Stimulated activated CD4-positive, alpha-beta T cell treated with anti-CD3 and anti-CD28 coated beads, Interleukin-1b, Interleukin-23, amount 100 ng/mL, for 1 hour (primary cell): ENCODE measurements at places on chromosomes 5 and 9.
A peak's percentile ranks its signal among the peaks of the same experiment; 100 is the strongest.

DNA sequence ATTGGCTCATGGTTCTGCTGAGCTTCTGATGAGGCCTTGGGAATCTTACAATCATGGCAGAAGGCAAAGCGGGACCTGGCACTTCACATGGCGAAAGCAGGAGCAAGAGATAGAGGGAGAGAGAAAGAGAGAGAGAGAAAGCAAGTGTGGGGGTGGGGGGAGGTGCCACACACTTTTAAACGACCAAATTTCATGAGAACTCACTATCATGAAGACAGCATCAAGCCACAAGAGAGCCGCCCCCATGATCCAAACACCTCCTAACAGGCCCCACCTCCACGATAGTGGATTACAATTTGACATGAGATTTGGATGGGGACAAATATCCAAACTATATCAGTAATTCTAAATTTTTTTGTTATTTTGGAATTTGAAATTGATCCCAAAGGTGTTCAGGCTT lies 553.9 kb downstream of the PRR16 start:
- DNase-seq, result no peak

DNA sequence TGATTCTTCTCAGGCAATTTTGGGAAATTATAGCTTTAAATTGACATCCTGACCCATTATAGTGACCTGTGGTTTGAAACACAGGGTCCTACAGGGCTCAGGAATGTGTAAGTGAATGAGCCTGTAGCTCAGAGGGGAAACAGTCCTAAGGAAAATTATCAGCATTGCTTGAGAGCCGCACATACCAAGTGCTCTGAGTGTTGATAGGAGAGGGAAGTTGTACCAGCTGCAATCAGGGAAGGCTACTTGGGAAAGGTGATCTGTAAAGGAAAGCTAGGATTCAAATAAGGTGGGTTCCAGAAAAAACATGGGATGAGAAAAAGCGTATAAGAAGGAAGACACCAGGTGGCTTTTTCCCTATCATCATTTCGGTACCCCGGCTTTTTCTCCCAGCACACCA lies 4.4 kb upstream of the SLC25A51 start:
- no peak for DNase-seq

DNA sequence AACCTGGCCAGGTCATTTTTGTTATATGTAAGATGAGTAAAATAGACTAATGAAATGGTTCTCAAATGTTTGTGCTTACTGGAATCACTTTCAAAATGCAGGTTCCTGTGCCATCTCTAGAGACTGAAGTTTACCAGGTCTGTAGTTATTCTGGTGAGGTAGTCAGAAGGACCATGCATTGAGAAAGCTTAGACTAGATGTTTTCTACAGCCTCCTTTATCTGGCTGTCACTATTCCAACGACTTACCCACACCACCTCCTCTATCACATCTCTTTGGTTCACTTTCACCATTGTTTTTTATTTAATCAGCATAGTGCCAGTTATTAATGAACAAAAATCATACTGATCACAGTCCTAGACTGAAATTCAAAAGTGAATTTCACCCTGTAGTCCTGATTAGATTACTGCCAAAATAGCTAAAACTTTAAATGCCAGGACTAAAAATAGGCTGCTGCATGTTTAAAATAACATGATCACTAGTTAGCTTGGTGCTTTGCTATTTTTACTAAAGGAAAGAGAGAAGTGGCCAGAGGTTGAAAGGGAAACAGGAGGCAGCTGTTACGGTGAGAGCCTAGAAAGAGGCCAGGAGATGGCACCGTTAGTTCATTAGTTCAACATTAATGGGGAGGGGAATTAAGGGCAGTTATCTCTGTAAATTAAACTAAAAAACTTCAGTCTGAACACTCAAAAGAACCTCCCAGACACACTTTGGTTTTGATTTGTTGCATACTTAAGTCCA lies 13.9 kb upstream of the FNIP1 start:
- DNase-seq, result no peak

DNA sequence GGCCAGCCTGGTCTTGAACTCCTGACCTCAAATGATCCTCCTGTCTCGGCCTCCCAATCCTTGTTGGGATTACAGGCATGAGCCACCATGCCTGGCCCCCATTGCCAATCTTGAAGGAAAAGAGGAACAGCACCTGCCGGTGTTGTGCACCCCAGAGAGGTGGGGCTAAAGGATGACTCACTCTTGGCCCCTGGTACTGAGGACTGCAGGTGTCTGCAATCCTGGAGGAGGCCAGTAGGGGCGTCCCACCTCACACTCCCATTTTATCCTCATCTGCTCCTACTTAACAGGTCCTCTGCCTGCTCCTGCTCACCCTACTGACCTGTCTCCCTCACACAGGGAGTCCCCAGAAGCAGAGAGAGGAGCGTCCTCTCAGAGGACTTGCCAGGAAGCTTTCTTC lies 390.4 kb downstream of the ARHGEF28 start:
- DNase-seq, result no peak

GRCh38 chr9:107737987-107738743 lies 248.6 kb upstream of the KLF4 start:
- no peak for DNase-seq

DNA sequence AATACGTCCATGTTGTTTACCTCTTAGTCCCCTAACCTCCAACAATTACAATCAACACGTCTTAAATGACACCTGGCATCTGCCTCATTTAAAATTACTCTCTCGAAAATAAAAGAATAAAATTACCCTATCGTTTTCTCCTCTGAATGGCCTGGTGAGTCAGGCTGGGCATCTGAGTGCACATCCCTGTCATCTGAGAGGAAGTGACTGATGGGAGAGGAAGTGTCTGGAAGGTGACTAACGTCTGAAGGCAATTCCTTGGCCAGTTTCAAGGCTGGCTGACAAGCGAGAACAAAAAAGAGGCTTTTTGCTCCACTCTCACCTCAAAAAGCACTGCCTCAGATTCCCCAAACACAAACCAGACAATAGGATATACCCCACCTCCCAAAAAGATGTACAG lies 57.7 kb downstream of the MAPKAP1 start:
- no peak for DNase-seq

GRCh38 chr5:57902095-57902494 lies 419.5 kb upstream of the ACTBL2 start:
- no peak for DNase-seq

GRCh38 chr5:170993476-170993875 lies 131.7 kb downstream of the RANBP17 start:
- DNase-seq, result no peak

GRCh38 chr5:14161825-14162556 lies 18.8 kb downstream of the TRIO start:
- no peak for DNase-seq

DNA sequence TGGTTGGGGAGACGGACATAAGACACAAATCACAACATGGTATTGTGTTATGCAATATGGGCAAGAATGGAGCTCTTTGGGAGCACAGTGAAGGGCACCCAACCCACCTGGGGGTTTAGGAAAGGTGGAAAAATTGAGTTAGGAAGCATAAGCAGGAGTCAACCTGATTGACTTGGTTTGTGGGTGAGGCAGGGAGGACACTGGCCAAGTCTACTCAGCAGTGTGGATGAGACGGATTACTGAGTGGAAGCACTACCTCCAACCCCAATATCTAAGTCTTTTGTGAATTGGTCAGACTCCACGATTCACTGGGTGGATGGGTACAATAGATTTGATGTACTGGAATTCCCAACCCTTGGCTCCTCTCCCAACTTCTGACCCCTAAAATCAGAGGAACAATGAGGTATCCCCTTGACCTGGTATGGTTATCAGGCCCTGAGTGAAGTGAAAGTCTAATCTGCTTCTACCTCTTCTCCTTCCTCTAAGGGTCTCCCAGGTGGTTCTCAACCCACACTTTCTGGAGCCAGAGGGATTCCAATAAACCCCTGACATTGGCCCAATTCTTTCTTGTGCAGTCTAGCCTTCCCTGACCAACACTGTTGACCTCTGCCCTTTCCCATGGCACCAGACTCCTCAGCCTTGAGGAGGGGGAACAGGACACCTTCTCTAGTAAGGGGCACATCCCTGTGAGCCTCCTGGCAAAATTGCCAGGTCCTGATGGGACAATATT lies 5.2 kb downstream of the EGR1 start:
- peak; percentile 29 for DNase-seq

GRCh38 chr5:115634343-115635132 lies 8.7 kb upstream of the TMED7 start:
- peak; percentile 49 for DNase-seq

DNA sequence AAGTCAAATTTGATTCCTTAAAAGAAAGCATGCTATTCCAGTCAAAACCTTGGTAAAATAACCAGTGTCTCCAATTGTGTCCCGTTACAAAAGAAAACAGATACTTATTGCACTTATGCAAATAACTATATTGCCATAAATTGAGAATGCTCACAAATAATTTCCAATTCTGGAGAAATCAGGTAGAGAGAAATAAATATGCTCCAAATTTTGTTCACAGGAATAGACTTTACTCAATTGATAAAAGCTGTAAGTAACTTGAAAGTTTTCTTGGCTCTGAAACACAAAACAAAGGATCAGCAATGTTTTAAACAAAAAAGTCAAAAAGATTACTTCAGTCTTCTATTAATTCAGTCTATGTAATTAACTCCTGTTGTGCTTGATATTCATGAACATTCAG lies 7.8 kb upstream of the DTWD2 start:
- DNase-seq, result no peak

DNA sequence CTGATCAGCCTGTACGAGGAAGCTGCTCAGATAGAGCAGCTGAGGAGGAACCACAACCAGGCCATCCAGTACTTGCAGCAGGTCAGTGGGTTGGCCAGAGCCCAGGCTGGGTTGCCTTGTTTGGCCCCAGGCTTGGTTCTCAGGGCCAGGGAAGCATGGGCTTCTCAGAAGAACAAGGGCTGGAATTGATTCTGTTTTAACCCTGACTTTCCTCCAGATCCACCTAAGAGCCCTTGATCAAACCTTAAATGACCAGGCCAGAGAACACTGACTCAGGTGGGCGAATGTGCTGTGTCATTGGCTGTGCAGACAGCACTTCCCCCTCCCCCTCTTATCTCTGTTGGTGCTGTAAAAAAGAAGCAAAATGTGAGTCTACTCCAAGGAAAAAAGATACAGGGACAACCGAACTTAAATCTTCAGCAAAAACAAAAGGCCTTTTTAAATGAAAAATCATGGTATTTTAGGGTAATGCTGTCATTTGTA lies 28.1 kb downstream of the TTC23L start:
- no peak for DNase-seq

GRCh38 chr9:78871086-78871451 lies 574.1 kb downstream of the PSAT1 start:
- no peak for DNase-seq

- no peak for DNase-seq
These were observed 325.3 kb upstream of the GRAMD2B start for GRCh38 chr5:126097876-126098275.

DNA sequence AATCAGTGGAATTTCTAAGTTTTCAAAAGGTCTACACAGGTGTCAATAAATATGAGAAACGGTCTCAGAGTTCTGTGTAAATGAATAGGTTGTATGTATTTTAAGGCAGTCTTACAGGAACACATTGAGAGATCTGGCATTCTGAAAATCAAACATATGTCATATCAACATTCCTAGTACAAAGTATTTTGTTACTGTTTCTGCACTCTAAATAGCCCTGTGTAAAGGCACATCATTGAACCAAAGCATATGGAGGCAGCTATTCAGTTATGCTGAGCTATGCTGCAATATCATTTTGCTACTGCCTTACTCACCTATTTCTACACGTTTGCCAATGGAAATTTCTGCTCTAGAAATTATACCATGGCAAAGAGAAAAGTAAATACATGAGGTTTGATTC lies 379.1 kb downstream of the KIAA0825 start:
- DNase-seq, result no peak

DNA sequence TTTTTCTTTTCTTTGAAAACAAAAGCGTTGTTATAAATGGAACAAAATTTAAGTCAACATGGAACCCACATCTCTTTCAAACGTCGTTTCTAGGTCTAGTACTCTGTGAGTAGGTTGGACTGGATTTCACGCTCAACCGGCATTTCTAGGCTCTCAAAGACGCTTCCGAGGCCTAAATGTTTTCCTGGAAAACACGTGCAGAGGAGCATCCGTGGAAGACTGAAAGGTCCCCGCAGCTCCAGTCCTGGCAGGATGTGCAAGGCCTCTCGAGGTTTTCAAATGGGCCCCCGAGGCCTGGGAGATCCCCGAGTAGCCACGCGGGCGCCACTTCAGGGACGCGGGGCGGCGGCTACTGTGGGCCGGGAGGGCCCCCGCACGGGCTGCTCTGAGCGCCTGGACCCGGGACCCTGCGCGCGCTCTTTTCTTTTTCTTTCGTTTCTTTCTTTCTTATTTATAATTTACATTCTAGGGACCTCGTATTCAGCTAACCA lies 4.2 kb upstream of the IRX2 start:
- DNase-seq, result no peak

GRCh38 chr5:138468966-138469539 lies 3.8 kb downstream of the EGR1 start:
- DNase-seq, result no peak

GRCh38 chr5:121758615-121759014 lies 93.1 kb upstream of the FTMT start:
- no peak for DNase-seq

DNA sequence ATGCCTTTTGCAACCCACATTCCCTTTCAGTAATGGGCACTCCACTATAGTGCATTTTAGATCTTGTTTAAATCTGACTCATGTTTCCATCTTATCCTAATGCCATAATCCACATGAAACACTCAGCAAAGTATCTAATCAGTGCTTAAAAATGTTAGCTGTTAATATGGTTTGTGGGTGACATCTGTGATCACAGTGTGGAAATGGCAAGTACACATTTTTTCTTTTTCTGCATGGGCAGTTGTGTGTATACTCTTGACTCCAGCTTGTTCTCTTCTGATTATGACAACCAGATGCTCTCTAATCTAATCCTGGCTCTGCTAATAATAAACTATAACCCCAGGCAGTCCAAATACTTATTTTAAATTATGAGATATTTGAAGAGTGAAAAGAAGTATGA lies 103.3 kb downstream of the EDIL3 start:
- no peak for DNase-seq

GRCh38 chr5:17400724-17401469 lies 97.1 kb upstream of the TAF11L2 start:
- no peak for DNase-seq

- no peak for DNase-seq
These were observed 6.7 kb downstream of the EPB41L4A start for GRCh38 chr5:112412346-112412745.

GRCh38 chr5:44454002-44454401 lies 64.8 kb upstream of the FGF10 start:
- no peak for DNase-seq

DNA sequence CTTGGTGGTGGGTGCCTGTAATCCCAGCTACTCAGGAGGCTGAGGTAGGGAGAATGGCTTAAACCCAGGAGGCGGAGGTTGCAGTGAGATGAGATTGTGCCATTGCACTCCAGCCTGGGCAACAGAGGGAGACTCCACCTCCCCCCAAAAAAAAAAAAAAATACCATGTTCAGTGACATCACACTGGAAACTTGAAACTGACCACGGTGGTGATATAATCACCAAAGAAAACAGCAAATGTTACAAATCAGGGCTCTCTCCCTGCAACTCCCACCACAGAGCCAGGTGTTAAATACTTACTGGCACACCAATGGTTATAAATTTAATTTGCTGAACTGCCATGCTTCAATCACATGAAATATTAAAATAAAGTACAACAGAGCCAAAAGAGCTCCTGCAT lies 81.4 kb downstream of the ZNF608 start:
- no peak for DNase-seq
